HepG2 (cell line): ENCODE measurements at places on chromosomes 13 and 19. TPM values are rescaled to one million over a fixed set of nuclear protein-coding genes. Genes with fewer than 3 reads are reported as not detected.

The CPB2 gene
- 94.9 and 140 TPM in 2 replicates for total RNA-seq

The RNF17 gene
- total RNA-seq: not detected in 2 replicates

The NOTCH3 gene
- total RNA-seq: 0.09 TPM in 1 of 2 replicates, not detected in the other

The EDDM13 gene
- not detected in 2 replicates for total RNA-seq

The ERICH4 gene
- 0.64 and 1.0 TPM in 2 replicates for total RNA-seq

The GAPDHS gene
- not detected in 2 replicates for total RNA-seq

The COMP gene
- total RNA-seq: 0.04 TPM in 1 of 2 replicates, not detected in the other

The FUT3 gene
- total RNA-seq: 0.20 and 0.53 TPM in 2 replicates

The CTXN1 gene
- total RNA-seq: 0.11 and 0.36 TPM in 2 replicates

The CGB8 gene
- total RNA-seq: not detected in 2 replicates

The GRK1 gene
- total RNA-seq: 0.07 TPM in 1 of 2 replicates, not detected in the other

The FAM98C gene
- 7.4 and 10.0 TPM in 2 replicates for total RNA-seq

The HCN2 gene
- total RNA-seq: not detected in 2 replicates

The LILRA2 gene
- not detected in 2 replicates for total RNA-seq

DNA sequence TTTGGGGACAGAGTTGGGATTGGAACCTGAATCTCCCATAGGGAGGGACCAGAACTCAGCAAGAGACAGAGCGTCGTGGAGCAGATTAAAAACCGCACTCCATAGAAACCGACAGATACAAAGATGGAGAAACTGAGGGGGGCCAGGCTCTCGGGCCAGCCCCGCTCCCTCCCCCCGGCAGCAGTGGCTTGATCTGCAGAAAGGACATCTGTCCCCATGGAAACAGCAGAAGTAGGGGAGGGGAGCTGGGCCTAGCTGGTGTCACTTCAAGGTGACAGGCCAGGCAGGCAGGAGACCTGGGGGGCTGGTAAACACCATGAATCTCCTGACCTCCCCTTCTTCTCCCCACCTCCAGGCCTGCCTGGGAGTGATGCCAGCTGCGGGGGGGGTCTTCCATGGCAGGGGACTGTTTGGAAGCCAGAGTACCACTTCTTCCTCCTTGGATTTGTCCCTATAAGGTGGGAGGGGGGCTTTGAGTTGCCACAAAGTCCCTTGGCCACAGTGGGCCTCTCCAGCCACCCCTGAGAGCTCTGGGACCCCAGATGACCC is 10.9 kb downstream of the TMIGD2 start:
- no peak for DNase-seq

DNA sequence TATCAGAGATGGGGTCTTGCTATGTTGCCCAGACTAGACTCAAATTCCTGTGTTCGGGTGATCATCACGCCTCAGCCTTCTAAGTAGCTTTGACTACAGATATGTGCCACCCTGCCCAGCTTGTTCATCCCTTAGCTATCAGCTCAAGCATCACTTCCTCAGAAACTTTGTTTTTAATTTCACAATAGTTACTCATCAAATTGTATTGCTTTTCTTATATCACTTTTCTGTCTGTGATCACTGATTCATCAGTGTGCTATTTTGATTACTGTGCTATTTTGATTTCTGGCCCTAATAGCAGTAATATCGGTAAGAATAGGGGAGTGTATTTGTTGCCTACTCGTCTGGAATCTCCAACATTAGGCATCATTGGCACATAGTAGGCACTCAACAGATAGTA is 878.6 kb upstream of the PCDH20 start:
- DNase-seq: no peak

DNA sequence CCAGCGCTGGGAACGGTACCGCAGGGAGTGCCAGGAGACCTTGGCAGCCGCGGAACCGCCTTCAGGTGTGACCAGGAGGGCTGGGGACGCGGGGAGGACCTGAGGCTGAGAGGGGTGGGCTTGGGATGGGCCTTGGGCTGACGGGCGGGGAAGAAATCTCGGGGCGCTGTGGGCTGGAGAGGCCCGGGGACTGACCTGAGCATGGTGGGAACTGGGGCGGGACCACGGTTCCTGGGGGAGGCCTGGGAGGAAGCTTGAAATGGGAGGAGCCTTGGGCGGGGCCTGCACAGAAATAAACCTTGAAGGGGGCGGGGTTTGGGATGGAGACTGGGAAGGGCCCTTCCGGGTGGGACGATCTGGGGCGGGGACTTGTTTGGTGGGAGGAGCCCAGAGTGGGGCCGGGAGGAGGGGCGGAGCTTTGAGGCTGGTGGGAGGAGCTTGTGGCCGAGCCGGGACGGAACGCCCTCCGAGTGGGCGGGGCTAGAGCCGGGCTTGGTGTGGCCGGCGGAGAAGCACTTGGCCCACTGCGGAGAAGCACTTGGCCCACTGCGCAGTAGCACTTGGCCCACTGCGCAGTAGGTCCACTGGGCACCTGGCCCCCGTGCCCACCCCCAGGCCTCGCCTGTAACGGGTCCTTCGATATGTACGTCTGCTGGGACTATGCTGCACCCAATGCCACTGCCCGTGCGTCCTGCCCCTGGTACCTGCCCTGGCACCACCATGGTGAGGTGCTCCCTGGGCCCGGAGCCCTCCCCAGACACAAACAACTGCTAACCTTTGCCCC is 2.8 kb downstream of the GIPR start:
- DNase-seq: peak; percentile 55

- no peak for DNase-seq
Measured at GRCh38 chr19:31166206-31166605, 183.0 kb downstream of the TSHZ3 start.

- DNase-seq: no peak
Measured at GRCh38 chr13:59997976-59998375, 165.8 kb downstream of the DIAPH3 start.

GRCh38 chr19:5434970-5435641 is 20.1 kb upstream of the ZNRF4 start:
- peak; percentile 42 for DNase-seq

DNA sequence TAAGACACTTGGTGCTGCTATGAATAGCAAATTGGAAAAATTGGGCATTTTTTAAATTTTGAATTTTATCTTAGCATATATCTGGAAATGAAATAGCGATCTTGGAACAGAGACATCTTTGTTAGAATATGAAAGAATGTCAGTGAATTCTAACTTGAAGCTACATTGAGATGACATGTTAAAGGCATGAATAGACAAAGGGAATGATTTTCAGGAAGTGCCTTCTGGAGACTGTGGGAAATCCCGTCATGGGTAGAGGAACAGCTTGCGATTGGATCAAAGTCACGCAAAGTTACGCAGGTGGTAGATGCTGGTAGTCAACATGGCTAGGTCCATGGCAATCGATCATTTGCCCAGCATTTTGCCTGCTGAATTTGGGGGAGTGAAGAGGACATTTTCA is 43.5 kb downstream of the LRCH1 start:
- DNase-seq: no peak

DNA sequence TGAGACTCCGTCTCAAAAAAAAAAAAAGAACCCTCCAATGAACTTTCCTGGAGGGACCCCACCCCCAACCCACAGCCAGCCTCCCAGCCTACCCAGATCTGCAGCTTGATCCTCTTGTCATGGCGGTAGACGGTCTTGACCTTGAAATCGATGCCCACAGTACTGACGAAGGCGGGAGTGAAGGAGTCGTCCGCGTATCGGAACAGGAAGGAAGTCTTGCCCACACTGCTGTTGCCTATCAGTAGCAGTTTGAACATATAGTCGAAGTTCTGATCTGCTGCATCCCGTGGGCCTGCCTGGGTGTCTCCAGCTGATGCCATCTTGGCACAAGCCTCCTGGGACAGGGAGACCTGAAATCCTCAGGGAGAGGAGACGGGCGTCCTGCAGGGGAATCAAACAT is 2.4 kb downstream of the RAB3D start:
- no peak for DNase-seq

DNA sequence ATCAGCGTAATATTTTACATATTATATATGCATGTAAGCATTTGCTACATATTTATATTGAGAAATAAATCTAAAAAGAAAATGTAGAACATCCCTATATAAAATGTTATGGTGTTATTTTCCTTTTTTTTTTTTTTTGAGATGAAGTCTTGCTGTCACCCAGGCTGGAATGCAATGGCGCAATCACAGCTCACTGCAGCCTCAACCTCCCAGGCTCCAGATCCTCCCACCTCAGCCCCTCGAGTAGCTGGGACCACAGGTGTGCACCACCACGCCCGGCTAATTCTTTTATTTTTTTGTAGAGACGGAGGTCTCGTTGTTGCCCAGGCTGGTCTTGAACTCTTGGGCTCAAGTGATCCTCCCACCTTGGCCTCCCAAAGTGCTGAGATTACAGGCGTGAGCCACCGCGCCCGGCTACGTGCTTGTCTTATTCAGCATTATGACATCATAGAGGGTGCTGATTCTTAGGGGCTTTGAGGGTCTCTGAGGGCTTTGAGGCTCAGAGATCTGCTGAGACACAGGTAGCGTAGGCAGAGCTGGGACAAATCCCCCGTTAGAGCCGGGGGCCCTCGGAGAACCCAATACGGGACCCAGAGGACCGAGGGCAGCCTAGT is 101.9 kb downstream of the GADD45B start:
- DNase-seq: no peak

GRCh38 chr19:6875218-6875617 is 12.2 kb upstream of the ADGRE1 start:
- DNase-seq: no peak

GRCh38 chr19:23905771-23906170 is 8.9 kb upstream of the ZNF726 start:
- no peak for DNase-seq

DNA sequence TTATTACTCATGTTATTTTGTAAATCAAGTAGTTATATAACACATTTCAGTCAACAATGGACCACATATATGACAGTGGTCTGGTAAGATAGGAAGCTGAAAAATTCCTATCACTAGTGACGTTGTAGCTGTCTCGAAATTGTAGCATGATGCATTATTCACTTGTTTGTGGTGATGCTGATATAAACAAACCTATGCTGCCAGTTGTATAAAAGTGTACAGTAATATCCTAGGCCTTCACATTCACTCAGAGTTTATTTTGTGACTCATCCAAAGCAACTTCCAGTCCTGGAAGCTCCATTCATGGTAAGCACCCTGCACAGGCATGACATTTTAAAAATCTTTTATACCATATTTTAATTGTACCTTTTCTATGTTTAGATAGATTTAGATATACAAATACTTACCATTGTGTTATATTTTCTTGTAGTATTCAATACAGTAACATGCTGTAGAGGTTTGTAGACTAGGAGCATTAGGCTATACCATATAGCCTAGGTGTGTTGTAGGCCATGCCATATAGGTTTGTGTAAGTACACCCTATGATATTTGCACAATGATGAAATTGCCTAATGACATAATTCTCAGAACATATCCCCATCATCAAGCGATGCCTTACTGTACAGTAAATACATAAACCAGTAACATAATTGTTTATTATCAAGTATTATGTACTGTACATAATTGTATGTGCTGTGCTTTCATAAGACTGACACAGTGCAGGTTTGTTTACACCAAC is 49.3 kb downstream of the IFT88 start:
- no peak for DNase-seq

GRCh38 chr13:112248406-112248760 is 127.8 kb upstream of the SPACA7 start:
- DNase-seq: no peak

DNA sequence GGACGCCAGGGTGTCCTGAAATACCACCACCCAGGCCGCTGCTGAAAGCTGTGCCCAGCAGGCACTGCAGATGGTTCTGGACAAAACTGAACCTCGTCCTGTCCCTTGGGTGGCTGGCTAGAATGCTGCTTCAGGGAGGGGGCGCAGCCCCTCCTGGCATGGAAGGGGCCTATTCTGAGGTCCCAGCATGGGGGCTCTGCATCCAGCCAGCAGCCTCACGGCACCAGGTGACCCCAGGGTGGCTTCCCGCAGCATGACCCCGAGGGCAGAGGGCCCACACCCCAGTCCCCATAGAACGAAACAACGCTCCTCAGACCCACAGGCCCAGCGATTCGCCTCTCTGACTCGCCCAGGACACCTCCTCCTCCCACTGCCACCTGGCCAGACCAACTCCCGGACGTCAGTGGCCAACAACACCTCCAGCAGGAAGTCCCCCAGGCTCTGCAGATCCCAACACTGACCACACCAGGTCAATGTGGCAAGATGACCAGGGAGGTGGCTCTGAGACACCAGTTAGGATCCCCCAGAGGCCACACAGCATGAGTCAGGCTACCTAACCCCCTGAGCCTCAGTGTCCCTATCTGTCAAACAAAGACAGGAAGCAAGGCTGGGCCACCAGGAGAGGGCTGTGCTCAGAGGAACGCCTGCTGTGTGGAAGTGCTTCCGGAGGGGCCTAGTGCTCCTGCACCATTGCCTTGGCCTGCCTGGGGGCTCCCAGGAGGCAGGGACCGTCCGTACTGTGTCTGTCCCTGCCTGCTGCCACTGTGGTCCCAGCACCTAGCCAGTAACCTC is 6.1 kb downstream of the MKNK2 start:
- DNase-seq: no peak

GRCh38 chr13:71727662-71728061 is 139.3 kb downstream of the DACH1 start:
- DNase-seq: no peak

GRCh38 chr13:86684402-86684801 is 885.2 kb upstream of the SLITRK6 start:
- DNase-seq: no peak

DNA sequence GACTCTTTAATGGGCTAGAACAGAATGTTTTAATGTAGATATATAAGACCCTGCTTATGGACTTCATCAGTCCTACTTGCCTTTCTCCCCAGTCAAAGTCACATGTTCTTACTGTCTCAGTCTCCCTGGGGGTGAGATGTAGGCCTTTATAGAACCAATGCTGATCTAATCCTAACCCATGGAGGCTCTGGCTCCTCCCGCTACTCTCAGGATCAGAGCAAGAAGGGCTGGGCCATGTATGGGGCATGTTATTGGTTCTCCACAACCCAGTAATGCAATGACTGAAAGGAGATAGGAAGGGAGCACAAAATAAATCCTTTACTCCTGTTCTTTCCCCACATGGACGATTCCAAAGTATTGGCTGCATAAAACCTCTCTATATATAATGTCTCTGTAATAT is 82.3 kb downstream of the UGGT2 start:
- DNase-seq: no peak

DNA sequence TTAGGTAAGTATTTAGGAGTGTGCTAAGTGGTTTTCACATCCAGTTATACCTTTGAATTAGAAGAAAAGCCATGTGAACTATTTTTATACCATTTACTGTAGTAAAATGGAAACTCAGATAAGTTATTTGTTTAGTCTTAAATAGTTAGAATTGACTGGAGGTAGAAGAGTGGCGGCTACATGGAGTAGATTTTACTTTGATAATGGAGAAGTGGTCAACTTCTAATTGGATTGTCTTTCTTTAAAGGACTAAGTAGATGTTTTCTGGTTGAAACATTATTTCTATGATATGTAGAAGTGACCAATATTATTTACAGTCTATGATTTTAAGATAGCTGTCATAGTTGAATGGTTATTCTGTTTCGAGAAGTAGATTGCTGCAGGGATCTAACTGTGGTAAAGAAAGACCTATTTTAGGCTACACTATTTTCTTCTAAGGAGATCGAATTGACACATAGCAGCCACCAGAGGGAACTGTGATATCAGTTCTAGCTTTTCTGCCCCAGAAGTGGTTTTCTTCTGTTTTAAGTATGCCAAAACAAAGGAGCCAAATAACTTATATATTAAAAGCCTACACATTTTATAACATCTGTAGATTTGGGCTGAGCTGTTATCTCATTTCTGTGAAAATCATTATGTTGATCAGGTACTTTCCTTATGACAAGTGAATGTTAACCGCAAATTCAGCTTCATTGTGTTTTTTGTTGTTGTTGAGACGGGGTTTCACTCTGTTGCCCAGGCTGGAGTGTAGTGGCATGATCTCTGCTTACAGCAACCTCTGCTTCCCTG is 26.1 kb downstream of the ZMYM2 start:
- DNase-seq: peak; percentile 16
